ENCODE measurements at places on chromosomes 4 and X.
A peak's percentile ranks its signal among the peaks of the same experiment; 100 is the strongest.

GRCh38 chr4:75325318-75325979, 188.8 kb downstream of the RCHY1 start:
- no peak for DNase-seq

- DNase-seq: no peak
Observed at GRCh38 chr4:159508917-159509500, 406.1 kb downstream of the RAPGEF2 start.

GRCh38 chrX:115912372-115912897, 258.1 kb upstream of the AGTR2 start:
- DNase-seq: peak; percentile 18

DNA sequence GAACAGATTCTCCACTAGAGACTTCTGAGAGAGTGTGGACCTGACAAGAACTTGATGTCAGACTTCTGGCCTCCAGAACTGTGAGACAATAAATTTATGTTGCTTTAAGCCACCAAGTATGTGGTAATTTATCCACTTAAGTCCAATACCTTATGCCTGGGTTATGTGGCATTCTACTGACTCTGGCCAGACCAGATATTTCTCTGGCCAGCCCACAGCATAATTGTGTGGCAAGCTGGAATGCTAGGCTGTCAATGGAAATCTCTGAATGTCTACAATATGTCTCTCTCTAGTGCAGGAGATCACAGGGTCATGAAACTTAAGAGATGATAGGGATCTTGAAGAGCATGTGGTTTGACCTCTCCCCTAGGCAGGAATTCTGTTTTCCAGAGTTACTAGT, 251.0 kb downstream of the ZNF674 start:
- no peak for DNase-seq

DNA sequence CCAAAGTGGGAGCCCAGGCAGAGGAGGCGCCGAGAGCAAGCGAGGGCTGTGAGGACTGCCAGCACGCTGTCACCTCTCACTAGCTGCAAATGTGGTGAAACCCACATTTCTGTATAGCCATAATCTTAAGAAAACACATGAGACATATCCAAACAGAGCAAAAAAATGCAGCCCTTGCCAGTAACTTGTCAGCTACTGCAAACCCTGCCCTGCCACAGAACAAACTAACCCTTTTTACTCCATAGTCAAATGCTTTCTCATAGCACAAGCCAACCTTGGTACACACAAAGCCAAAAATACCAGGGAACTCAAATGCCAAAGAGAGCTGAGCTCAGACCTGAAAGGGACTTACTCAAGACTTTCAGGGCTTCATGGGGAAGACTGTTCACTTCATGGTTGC, 14.9 kb upstream of the NXF3 start:
- no peak for DNase-seq

GRCh38 chr4:109429545-109429944, 4.1 kb upstream of the SEC24B start:
- DNase-seq: peak; percentile 83

DNA sequence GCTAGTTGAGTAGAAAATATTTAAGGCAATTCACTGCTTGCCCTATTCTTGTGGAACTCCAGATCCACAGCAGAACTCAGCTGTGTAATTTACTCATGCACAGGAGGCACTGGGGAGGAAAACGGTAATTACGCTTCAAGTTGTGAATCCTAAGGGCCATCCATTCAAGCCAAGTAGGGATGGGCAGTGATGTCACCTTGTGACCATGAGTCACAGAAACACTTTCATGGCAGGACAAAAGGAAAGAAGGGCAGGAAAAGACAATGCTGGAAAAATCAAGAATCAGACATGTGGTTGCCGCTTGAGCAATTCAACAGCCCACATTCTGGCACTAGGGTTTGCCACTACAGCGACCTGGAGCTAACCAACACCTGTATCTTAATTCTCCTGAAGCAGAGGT, 1.4 kb downstream of the PAQR3 start:
- no peak for DNase-seq

DNA sequence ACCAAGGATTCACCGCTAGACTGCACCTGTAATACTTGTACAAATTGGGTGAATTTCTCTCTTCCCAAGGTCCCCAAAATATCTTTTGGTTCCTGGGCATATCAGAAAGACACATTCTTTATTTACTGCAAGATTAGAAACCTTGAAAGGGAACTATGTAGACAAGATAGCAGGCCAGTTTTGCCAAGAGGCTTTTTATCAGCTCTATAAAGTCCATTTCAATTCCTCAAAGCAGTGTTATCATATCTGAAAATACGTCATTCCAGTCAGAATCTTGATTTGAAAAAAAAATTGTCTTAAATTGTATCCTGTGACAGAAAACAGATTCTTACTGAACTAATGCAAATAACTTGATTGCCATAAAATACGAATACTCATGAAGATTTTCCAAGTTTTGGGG, 37.0 kb upstream of the NSG1 start:
- no peak for DNase-seq

DNA sequence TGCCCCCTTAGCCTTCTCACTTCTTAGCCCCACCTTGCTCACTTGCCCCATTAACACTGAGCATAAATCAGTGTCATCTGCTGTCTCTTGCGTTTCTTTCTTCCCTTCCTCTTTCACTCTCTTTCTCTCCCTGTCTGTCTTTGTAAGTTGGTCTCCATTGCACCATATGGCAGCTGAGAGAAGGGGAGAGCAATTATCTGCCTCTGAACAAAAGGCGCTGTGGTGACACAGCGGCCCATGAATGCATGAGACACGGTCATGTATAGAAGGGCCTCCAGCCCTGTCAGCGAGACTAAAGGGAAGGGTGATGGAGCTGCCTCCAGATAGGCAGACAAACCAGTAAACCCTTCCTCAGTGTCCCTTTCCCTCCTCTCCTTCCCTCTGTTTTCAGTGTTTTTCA, 88.8 kb upstream of the PCDH18 start:
- no peak for DNase-seq

Measured in activated CD4-positive, alpha-beta T cell treated with anti-CD3 and anti-CD28 coated beads, Interleukin-10, Interleukin-2, amounts not matched to agents 100 ng/mL and 50 ng/mL, durations not matched to agents 16 hours and 8 hours (primary cell).